HCT116 (cell line): ENCODE measurements at places on chromosomes 7 and 10. TPM values are rescaled to one million over a fixed set of nuclear protein-coding genes. Genes with fewer than 3 reads are reported as not detected.

The CALML5 gene
- total RNA-seq = not detected

DNA sequence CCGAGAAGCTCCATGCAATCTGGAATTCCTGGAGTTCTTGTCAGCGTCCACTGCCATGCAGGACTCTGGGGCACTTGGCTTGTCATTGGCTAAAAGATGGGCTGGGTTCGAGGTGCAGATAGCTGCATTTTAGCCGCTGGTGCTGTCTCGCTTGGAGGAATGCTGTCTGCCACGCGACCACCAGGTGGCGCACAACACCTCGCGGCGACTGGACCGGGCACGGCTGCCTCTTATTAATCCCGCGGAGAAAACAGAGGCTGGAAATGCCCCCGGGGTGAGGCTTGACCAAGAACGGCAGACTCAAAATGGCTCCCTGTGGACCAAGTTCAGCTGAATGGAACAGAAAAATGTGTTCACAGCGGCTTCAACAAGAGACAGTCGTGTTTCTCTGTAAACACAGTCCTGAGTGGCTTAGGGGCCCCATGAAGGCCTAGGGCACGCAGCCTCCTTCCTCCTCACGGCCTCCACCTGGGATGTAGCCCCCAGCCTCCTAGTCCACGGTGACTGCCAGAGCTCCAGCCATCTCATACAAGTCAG is 46.2 kb downstream of the AOC1 start:
- DNase-seq = peak; percentile 51

GRCh38 chr7:87344446-87344845 is 1.0 kb upstream of the CROT start:
- no peak for DNase-seq

DNA sequence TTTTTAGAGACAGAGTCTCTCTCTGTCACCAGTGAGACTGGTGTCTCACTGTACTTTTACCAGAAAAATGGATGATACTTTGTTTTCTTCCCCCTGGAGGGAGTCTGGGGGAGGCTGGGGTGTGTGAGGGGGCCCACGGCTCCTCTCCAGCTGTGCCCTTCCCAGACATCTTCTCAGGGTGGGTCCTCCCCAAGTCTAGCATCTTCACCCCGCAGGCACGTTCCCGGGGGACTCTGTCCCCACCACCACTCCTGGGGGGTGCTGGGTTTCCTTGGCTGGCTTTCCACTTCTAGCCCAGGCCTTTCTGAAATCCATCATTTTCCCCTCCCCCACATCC is 61.8 kb upstream of the MKRN1 start:
- DNase-seq = no peak

DNA sequence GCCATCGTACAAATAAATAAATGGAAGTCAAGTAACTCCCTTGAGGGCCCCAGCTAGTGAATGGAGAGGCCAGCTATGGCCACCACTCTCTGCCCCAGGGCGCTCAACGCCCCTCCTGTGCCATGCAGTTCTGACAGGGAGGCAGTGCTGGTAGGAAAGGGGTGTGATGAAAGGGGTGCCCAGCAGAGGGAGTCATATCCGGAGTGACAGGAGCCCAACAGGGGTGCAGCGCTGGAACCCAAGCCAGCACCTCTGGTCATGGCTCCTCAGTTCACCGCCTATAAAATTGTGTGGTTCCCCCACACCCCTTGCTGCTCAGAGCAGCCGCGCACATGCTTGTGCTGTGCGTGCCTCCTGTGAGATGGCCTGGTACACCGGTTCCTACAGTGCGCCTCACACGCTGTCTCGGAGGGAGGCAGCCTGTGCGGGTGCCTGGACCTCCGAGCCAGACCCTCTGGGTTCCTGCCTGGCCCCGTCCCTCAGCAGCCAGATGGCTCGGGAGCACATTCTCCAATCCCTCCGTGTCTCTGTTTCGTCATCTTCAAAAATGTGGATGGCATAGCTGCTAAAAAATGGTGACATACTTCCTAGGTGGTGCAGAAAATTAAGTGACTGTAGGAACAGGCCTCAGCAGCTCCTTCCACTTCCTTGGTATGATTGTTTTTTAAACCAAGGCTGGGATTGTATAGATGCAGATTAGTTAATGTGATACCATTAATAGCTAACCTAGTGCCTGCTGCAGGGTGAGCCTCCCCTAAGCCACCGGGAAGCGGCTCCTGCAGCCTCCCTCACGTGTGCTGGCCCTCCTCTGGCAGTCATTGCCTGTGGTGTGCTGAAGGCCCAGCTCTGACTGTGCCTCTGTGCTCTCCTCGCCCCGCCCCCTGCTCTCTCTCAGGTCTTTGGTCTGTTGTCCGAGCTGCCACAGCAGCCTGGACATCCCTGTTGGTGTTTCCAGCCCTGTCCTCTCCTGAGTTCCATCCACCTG is 125.8 kb downstream of the EGFR start:
- DNase-seq = no peak

The ABCB8 gene
- 55.2 TPM for total RNA-seq

The SFTPD gene
- total RNA-seq = 0.66 TPM

DNA sequence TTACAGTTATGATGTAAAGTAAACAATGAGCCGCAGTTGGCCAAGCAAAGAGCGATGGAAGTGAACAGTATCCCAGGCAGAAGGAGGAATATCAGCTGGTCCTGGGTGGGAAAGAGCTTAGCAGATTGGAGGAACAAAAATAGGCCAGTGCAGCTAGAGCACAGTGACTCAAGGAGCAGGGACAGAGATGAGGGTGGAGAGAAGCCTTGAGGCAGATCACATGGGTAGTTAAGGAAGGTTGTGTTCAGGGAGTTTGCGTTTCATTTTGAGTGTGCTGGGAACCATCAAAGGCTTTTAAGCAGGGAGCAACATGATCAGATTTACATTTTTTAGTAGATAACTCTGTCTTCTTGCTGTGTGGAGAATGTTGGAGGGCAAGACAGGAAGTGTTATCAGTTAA is 113.6 kb downstream of the OAT start:
- no peak for DNase-seq

DNA sequence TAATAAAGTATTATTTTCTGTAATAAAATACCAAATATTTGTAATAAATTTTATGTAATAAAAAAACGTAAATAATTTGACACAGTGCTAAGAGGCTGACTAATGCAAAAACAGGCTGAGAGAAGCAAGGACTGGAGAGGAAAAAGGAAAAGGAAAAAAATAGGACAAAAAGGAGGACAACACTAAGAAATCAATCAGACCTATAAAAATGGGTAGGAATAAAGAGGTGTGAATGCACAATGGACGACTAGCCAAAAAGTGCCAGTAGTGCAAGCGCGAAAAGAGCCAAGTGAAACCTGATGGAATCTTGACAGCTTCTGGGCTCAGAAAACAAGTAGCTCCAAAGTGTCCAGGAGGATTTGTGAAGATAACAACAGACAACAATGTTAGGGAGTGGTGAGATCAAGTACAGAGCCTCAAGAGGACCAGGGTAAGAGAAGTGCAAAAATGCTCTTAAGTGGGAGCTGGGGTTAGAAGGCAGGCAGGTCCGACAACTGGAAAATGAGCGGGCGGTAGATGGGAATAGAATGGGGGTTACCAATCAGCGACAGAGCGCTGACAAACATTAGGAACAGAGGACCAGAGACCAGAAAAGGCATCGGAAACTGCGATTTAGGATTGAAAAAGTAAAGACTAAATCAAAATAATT is 1.2 kb downstream of the BRAF start:
- no peak for DNase-seq

GRCh38 chr7:152402384-152403250 is 33.2 kb downstream of the KMT2C start:
- no peak for DNase-seq

- no peak for DNase-seq
These were observed 50.0 kb upstream of the KMT2E start for GRCh38 chr7:104963991-104964385.

GRCh38 chr10:92845921-92846320 is 2.4 kb upstream of the EXOC6 start:
- DNase-seq = no peak

- no peak for DNase-seq
These were observed 13.8 kb downstream of the PDSS1 start for GRCh38 chr10:26711324-26711723.

DNA sequence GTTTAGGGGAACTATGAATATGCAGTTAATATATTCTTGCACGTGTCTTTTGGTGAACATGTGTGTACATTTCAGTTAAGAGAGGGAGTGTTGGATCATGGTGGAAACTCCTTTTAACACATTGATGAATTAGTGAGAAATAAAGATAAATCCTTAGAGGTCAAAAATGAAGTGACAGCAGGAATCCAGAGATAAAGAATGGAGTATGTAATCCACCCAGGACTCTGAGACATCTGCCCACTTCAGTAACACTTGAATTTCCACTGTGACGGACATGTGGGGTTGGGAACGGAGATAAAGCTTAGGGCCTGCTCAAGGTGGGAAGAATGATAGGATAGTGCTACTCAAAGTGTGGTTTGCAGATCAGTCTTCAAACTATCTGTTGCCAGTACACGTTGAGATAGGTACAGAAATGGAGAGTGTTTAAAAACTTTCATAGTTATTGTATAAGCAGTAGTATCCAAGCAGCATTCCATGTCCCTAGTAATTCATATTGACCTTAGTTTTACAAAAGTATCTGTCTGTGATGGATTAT is 6.6 kb upstream of the RELN start:
- no peak for DNase-seq

DNA sequence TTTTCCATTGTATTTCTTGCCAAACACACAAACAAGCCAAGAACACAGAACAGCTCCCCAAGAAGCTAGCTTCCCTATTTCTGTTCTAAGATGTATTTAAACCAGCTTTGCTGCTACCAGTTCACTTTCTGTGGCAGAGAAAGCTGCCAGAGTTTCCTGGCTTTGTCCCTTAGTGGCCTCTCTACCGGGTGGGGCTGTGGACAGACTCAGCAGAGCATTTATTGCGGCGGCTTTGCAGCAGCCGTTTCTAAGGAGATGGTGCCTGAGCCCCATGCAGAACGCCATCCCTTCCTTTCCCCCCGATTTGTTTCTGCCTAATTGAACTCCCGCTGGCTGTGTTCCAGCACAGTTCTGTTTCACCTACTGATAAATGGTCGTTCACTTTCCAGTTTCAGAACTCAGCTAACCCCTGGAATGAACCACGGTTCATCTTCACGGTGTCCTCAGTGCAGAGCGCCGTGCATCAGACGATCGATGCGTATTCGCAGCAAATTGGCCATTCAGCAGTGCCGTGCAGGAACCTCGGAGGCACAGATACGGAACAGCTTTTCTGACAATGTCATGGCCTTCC is 33.8 kb upstream of the SFMBT2 start:
- no peak for DNase-seq

The ZP3 gene
- 23.4 TPM for total RNA-seq

GRCh38 chr7:77351539-77352004 is 64.6 kb downstream of the GSAP start:
- no peak for DNase-seq

DNA sequence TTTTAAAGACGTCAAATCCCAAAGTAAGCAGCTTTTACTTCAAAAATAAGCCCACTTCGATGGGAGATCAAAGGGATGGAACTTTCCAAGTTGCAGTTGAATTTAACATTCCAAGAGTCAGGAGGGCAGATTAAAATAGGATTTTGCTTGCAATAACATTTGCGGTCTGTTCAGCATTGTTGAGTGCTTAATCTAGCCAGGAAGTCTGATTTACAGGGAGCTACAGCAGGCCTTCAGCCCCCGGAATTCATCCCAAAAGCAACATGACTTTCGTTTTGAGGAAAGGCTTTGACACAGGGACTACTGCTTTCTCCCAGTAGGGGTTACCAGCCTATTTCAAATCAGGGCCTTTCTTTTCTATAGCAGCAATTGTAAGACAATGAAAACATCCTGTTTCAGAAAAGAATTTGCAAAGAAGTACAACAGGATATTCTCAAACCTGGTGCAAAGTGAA is 279.6 kb upstream of the PITRM1 start:
- no peak for DNase-seq

DNA sequence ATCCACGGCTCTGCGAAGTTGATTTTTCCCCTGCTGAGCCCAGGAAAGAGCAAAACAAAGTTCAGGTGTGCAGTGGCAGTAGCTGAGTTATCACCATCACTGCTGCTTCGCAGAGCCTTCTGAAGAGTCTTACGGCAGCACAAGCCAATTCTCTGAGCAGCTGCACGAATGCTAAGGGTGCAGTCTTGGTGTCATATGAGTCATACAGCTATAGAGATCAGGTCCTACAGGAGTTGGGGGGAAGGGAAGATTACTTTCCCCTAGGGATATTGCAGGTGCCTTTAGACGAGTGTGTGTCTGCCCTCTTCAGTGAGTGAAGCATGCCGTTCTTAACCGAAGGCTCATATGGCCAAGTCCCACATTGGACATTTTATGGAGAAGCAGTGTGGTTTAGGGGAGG is 227.8 kb downstream of the CELF2 start:
- no peak for DNase-seq

The CLDN12 gene
- total RNA-seq = 30.6 TPM

DNA sequence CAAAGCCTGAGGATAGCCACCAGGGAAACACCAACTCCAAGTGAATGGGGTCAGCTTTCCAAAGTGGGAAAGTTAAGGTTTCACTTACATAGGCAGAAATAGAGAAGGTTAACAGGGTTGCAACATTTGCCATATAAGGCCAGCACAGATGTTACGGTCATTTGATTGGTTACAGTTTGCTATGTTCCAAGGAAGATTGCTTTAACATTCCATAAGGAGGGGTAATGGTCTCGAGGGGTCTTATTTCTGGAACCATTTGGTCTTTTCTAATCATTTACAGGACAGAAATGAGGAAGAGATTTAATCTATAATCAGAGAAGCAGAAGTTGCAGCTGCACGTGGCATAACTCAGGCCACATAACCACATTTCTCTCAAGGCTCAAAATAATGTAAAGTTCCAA is 679.4 kb upstream of the C7orf33 start:
- no peak for DNase-seq

The GIMAP7 gene
- total RNA-seq = 0.25 TPM

The RADIL gene
- 5.3 TPM for total RNA-seq

DNA sequence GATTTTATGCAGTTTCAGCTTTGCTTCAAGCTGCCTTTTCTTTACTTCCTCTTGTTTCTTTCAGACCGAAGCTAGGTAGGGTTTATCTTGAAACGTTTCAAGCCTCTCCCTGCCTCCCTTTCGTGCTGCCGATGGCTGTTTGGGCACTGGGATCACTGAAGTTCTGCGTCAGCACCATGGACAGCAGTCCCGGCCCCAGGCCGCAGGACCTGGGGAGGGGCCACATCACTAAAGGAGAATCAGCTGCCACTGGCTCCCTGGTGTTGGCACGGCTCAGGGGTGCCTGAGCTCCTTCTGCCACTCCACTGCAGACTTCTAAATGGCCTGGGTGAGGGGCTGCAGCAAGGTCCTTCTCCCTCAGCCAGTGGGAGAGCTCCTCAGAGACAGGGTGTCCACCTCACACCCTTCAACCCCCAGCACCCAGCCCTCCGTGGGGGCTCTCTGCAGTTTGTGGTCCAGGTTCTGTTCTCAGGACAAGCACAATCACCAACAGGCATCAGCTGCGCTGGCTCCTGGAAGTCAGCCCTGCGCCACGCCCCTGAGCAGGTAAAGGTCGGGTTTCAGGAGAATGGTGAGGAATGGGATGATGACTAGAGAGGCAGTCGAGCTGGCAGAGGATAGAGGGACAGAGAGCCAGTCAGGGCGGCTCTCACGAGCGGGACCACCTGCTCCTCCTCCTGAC is 387.2 kb downstream of the TCERG1L start:
- no peak for DNase-seq
